ENCODE measurements at places on chromosomes 6 and 20.
A peak's percentile ranks its signal among the peaks of the same experiment; 100 is the strongest.

DNA sequence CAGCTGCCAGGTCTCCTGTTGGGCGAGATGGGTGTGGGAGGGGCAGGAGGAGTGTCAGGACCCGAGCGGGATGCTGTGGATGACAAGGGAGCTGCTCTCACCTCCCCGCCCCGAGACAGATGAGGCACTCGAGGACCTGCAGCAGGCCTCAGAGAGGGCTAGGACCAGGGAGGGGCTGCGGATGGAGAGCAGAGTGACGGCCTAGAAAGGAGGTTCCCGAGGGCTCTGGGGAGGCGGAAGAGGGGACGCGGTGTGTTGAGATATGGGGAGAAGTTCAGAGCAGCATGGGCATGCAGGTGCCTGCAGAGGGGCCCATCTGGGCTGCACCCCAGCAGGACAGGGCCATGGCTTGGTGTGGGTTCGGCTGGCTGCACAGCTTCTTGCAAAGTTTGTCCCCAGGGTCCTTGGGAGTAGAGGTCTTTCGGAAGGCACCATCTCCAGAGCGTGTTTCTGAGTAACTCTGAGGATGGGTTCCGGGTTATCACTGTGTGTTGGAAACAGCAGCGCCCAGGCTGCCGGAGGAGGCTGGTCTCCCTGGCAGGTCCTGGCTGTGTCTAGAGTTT lies 104.6 kb downstream of the PAX1 start:
- no peak for DNase-seq

DNA sequence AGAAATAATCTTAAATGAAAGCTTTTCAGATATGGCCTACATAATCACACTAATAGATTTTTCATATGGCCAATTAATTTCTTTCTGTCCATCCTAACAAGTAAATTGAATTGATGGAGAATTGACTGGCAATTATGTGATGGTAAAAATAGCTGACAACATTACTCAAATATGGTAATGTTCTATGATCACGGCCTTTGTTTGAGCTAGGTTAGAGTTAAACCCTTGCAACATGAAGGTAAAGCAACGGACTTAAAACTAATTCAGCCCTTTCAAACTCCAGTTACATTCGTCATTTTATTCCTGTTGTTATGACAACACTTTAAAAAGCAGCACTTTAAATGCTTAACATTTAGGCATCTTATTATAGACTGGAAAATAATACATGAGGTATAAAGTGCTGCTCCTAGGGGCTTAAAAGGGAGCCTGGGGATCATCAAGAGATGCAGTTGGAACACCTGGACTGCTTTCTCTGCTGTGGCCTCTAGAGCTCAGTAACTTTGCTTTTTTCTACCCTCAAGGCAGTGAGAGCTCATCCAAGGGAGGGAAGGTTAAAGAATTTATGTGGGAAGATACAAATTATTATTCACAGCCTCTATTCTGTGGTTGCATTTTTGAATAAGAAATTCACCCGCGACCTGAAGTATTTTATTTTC lies 46.9 kb downstream of the RIPOR2 start:
- no peak for DNase-seq

- no peak for DNase-seq
Measured at GRCh38 chr6:157632821-157633220, 190.2 kb upstream of the SNX9 start.

DNA sequence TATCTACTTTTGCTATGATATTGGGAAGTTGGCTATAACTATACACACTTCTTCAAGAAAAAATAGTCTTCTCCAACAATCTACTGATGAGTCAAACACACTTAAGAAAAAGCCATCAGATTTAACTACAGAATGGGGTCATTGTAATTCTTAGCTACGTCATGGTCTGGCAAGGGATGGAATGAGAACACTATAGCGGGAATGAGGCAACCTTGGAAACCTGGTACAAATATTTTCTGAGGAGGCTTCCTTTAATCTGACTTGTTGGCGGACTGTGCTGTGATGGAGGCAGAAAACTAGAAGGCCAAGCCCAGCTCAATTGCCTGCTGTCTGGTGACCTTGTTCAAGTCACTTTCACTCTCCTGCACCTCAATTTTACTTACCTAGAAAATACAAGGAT lies 586.8 kb upstream of the JAG1 start:
- no peak for DNase-seq

DNA sequence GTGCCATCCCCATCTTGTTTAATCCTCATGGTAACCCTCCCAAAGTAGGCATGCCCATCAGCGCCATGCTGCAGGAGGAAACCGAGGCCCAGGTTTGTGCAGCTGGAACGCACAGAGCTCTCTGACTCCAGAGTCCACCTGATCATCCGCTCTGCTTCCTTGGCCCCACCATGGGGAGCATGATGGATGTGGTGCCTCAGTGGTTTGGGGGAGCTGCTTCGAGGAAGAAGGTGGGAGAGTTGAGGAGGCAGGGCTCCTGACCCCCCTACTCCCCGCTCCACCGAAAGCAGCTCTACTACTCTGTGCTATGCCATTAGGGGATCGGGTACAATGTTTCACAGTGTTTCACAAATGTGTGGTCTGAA lies 52.2 kb downstream of the TGM2 start:
- DNase-seq, result no peak

DNA sequence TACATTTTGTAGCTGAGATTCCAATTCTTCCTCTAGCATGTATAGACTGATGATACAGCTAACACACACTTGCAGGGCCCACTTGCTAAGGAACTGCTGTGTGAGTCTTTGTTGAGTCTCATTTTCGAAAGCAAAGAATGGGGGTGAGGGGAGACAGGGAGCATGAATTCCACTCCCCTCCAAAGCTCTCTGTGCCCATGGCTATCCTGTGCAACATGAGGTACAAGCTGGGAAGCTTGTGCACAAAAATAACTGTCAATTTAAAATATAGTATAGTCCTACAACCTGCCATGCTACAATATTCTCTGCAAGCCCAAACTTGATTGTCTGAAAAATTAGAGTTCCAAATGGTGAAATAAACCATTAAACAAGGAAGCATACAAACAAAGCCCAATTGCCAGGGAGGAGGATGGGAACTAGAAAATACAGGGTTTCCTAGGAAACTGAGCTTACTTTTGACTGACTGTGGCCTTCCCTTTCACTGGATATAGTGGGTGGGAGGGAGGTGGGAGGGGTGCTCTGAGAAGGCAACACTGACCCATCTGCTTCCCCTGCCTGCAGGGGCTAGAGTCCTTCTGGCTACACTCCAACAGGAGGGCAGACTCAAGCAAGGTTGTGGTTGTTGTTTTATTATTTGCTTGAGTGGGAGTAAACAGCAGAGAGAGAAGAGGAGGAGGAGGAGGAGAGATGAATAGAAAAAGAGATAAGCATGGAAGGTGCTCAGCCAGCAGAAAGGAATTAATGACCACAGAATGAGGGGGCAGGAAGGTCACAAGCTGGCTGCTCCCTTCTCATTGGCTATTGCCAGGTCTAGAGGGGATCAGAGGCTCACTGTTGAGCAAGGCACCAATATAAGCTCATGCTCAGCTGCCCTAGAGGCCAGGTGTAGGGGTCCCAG lies 84.6 kb downstream of the FYN start:
- no peak for DNase-seq

DNA sequence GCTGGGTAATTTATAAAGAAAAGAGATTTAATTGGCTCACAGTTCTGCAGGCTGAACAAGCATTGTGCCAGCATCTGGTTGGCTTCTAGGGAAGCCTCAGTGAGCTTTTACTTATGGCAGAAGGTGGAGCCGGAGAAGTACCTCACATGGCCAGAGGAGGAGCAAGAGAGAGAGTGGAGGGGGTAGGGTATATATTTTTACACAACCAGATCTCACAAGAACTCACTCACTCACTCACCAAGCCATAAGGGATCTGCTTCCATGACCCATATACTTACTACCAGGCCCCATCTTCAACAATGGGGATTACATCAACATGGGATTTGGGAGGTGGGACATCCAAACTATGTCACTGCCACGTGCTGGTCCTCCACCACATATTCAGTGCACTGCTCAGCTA lies 152.6 kb upstream of the PRND start:
- DNase-seq, result peak; percentile 50

- DNase-seq, result no peak
Measured at GRCh38 chr6:144384427-144384826, 99.3 kb downstream of the UTRN start.

- DNase-seq, result no peak
Measured at GRCh38 chr6:45012687-45013086, 315.4 kb upstream of the RUNX2 start.

- DNase-seq, result no peak
Measured at GRCh38 chr6:111739257-111739696, 133.6 kb upstream of the TRAF3IP2 start.

- no peak for DNase-seq
Measured at GRCh38 chr20:40769677-40770285, 80.7 kb upstream of the MAFB start.

GRCh38 chr6:16179970-16180431 lies 51.1 kb downstream of the MYLIP start:
- no peak for DNase-seq

DNA sequence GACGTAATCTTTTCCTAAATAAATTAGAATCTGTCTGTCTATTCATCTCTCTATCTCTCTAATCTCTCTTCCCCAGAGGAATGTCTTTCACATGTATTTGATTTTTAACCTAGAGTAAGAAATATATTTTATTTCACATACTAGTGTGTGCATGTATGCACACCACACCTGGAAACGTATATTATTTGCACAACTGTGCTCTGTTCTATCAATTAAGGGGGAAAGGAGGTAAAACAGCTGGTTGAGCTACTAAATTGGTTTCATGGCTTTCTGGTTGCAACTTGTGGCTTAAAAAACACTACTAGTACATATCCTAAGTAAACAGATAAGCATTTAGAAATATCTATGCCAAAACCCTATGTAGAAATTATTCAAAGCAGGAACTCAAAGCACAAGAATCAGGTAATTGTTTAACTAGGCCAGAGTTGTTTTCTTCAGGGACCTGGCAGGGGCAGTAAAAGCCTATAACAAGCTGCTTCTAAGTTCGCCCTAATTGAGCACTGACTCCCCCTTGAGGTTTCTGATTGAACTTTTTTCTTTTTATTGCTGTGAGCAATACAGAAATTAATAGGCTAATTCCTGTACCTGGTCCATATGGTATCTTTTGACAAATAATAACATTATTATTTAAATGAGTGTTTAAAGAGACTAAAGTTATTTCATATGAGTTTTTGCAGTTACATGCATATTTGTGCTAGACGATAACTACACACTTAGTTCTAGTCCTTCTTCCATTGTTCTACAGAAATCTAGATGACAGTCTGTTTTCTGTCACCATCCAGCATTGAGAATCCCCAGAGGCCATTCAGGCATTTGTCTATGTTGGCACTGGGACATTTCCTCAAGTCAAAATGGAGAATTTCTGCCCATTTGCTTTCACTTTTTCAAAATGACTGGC lies 88.6 kb downstream of the MCHR2 start:
- peak; percentile 80 for DNase-seq

- DNase-seq, result no peak
Measured at GRCh38 chr6:8947900-8948299, 512.6 kb upstream of the SLC35B3 start.

GRCh38 chr6:42326248-42326647 lies 108.6 kb upstream of the MRPS10 start:
- DNase-seq, result no peak

GRCh38 chr6:160766989-160767646 lies 65.1 kb downstream of the PLG start:
- peak; percentile 87 for DNase-seq

GRCh38 chr20:10432079-10432478 lies 1.9 kb downstream of the MKKS start:
- no peak for DNase-seq

DNA sequence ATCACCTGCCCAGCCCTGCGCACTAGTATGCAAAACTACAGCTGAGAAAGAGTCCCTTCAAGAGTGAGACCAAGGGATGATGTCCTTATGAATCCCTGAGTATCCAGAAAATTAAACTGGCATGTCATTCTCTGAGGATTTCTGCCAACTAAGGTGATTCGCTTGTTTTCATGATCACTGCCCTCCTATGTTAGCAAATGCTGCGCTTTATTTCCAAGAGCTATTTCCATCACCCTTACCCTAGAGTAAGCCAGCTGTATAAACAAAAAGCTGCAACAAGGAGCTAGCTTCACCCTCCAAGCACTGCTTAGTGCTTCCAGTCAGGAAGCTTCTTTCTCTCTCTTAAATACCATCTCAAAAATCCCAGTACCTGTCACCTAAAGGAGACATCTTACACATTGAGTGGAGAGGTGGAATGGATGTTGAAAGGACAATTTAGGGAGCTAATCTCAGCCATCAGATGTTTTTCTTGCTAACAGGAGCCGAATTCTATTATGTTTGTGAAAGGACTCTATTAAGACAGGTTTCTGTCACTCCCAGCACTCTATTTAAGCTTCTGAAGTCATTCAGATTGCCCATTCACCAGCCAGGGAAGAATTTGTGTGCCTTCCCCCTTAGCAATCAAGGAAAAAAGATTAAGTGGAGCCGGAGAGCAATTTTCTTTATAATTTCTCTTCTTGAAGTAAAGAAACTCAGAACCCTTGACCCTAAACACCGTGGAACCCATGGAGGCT lies 322.2 kb downstream of the NRN1 start:
- no peak for DNase-seq

Measured in GM23338 (cell line).